ENCODE measurements at places on chromosomes 4 and X.

- no peak for DNase-seq
Measured at GRCh38 chr4:148926276-148927260, 484.4 kb upstream of the NR3C2 start.

- no peak for DNase-seq
Measured at GRCh38 chrX:122439831-122440230, 744.2 kb upstream of the GRIA3 start.

GRCh38 chr4:1238676-1239000, 10.3 kb downstream of the CTBP1 start:
- no peak for DNase-seq

GRCh38 chrX:69077895-69078455, 87.3 kb downstream of the PJA1 start:
- no peak for DNase-seq

GRCh38 chr4:2046031-2046961, 12.8 kb upstream of the NAT8L start:
- DNase-seq, result no peak

DNA sequence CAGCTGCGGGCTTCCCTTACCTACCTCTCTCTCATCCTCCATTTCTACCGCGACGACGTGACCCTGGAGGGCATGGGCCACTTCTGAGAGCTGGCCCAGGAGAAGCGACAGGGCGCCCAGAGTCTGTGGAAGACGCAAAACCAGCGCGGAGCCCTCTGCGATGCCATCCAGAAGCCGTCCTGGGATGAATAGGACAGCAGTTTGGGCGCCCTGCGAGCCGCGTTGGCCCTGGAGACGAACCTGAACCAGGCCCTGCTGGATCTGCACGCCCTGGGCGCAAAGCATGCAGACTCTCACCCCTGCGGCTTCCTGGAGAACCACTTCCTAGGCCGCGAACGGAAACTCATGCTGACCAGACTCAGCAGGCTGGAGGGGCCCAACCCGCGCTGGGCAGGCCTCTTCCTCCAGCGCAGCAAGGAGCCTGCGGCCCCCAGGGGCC, 52.7 kb upstream of the TMPRSS11F start:
- DNase-seq, result no peak

DNA sequence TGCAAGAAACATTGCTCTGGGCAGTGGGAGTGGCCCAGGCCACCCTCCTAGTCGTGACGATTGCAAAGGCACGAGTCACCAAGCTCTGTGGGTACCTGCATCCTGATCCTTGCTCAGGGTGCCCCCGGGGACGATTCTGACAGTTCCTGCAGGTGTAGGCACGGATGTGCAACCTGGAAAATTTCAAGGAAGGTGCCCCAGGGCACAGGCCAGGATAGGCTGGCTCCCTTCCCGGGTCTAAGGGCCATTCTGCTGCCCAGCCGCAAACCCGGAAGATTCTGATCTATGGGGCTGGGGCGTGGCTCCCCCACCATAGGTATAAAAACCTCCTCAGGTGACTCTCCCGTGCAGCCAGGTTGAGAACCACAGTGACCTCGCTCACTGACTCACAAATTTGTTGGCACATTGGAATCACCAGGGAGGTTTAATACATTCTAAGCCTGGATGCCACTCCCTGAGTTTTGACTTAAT, 228.5 kb downstream of the PTTG2 start:
- DNase-seq, result peak; percentile 40

DNA sequence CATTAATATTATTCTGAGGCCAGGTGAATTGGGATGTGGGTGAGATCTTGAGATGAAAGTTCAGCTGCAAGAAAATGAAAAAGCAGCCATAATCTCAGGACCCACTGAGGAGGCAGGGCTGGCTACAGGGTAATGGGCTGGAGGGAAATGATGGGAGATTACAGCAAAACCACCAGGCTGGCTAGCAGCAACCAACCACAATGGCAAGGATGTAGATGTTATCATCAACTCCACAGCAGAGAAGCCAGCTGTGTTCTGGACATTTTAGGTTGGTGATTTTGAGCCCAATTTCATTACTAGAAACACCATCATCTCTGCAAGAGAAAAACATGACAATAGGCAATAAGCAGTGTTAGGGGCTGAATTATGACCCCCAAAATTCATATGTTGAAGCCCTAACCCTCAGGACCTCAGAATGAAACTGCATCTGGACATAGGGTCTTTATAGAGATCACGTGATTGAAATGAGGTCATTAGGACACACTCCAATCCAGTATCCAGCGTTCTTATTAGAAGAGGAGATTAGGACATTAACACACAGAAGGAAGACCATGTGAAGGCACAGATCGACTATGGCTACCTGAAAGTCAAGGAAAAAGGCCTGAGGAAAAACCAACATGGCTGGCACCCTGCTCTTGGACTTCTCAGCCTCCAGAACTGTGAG, 139.8 kb upstream of the KIT start:
- no peak for DNase-seq

DNA sequence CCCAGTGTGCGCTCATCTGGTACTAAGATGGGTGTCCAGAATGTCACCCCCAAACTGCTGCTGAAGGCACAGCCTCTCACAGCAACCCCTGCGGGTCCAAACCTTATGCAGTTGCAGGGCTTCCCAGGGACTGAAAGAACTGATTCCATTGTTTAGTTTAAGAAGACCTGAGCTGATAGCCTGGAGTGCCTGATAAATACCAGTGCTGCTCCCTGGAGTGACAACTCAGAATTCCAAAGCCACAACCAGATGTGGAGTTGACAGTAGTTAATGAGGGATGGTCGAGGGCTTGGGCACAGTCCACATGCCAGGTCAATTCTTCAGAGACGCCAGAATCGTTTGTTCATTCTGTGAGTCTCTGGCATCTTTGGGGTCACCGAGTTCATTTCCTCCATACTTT, 71.2 kb downstream of the LNX1 start:
- DNase-seq, result no peak

DNA sequence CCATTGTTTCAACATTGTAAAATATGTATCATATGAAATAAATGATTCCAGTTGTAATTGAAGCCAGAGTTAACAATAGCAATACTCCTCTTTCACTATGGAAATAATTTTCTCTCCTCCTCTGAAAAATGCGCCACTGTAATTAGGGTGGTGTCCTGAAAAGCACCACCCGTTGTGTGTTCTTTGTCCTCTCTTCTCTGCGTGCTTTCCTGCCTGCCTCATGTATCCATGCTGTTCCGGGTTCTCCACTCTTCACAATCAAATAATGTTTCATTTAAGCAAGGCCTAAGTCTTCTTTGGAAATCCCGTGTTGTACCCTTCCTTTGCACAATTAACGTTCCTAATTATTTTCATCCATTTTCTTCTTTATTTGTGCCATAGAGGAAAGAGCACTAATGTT, 293.3 kb downstream of the ADGRL3 start:
- no peak for DNase-seq

GRCh38 chrX:23317799-23318724, 16.6 kb upstream of the PTCHD1 start:
- DNase-seq, result peak; percentile 8

- no peak for DNase-seq
Measured at GRCh38 chr4:140702096-140702757, 54.0 kb downstream of the TBC1D9 start.

Measured in EL (cell line).